Umbilical cord (tissue), 2 donors: ENCODE measurements at places on chromosomes 5 and 9.

DNA sequence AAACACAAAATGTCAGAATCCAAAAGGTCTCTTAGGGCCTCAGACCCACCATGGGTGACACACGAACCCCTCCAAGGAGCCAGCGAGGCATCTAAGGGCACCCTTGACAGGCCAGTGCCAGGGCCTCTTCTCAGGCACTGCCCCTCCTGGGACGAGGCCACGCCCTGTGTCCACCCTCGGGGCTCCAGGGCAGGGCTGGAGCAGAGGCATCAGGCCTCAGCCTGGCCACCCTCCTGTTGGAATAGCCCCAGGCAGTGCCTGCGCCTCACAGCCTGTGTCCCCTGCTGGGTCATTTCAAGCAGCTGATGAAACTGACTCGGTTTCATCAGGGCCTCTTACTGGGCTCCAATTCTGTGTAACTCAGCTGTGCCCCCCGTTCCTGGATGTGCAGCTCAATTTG is 32.8 kb upstream of the SUSD3 start:
- no peak for DNase-seq

- DNase-seq = peak; percentile 40
These were observed 40.2 kb upstream of the TRIM32 start for GRCh38 chr9:116646661-116647514.

GRCh38 chr5:125023673-125024072 is 277.2 kb upstream of the ZNF608 start:
- no peak for DNase-seq

DNA sequence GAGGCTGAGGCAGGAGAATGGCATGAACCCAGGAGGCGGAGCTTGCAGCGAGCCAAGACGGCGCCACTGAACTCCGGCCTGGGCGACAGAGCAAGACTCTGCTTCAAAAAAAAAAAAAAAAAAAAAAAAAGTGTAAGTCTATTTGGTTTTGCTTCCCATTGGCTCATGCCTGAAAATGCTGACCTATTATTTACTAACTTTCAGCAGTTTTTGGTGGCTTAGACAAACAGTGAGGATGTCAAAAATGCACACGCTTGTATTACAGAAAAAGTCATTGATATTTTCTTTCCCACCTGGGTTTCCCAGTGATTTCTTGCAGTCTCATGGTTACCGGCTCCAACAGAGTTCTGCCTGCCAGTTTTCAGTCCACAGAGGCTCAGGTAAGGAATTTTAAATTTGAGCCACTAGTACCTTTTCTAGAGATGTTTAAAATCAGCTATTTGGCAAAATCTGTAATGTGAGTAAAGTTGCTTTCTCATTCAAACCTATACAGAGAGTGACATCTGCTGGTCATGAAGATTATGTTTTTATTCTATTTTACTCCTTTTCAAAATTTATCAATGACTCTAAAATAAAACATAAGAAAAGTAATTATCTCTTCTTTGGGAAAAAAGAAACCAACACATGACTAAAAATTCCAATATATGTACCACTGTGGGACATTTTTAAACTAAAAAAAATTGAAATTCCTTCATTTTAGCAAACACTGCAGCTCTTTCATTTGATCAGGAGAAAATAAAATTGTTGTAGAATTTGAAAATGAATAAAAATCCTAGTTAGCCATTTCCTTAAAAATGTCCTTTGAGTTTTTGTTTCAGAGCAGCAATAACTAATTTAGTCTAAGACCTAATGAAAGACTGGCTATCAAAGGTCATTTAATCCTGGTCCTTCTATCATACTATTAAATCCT is 8.8 kb downstream of the FAM200C start:
- DNase-seq = no peak

- peak; percentile 90 for DNase-seq
These were observed 2.1 kb upstream of the ANXA1 start for GRCh38 chr9:73149371-73150067.

- DNase-seq = peak; percentile 50
These were observed 61.2 kb upstream of the TAF11L2 start for GRCh38 chr5:17436761-17437221.

DNA sequence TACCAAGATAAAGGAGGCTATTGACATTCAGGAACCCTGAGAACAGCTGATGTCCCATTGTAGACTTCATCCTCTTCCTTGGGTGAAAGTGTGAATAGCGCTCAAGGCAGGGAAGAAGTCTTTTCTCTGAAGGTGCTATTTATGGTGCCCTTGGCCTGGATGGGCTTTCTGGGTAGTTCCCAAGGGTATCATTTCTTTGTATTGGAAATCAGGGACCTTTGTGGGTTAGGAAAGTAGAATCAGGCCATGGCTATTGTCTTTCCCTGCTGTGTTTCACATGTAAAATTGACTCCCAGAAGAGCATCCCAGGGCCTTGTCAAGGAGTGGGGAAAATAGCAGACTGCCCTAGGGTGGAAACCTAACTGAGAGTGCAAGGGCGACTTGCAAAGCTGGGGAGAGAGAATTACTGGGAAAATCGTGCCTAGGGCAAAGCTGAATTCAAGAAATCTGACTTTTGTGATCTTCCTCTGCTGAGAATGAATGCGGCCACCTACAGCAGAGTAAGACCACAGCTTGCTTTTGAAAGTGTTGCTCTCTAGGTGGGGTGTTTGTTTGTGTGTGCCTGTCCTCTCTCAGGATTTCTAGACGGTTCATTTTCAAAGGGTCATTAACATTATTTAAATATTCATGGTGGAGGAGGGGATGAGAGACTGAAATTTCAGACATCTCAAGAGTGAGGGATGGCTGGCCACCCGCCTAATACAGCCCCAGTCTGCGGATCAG is 160.6 kb downstream of the C9orf152 start:
- DNase-seq = no peak
